ENCODE measurements at places on chromosomes 4 and X.

DNA sequence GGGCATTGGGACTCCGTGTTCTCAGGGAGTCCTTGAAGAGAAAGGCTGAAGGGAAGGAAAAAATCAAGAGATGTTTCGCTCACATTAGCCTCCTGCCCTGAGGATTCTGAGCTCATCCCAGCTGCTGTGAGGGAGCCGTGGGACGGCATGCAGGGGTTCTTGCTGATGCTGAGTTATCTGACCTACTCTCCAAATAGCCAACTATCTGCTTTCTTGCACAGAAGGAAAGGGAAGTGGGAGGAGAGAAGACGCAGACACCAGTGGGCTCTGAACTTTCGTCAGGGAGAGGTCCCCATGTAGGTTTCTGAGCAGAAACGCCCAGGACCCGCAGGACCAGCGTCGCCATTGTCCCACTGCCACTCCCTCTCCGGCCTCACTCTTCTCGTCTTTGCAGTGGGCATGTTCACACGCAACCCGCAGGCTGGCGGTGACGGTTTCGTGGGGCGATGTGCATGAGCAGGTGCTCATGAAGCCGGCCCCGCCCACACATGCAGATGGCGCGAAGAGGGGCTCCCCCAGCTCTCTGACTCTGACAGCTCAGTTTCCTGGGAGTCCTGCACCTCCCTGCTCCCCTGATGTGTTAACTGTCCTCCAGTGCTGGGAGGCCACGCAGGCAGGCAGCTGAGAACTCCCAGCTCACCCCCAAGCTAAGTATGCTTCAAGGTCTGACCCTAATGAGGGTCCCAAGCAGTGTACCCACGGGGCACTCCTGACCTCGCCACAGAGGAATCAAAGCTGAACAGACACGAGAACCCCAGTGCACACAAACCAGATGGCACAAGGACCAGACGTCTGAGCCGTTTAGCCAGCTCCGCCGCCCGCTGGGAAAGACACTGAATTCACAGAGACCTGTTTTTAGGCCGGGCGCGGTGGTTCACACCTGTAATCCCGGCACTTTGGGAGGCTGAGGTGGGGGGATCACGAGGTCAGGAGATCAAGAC, 13.6 kb upstream of the ABLIM2 start:
- no peak for DNase-seq

DNA sequence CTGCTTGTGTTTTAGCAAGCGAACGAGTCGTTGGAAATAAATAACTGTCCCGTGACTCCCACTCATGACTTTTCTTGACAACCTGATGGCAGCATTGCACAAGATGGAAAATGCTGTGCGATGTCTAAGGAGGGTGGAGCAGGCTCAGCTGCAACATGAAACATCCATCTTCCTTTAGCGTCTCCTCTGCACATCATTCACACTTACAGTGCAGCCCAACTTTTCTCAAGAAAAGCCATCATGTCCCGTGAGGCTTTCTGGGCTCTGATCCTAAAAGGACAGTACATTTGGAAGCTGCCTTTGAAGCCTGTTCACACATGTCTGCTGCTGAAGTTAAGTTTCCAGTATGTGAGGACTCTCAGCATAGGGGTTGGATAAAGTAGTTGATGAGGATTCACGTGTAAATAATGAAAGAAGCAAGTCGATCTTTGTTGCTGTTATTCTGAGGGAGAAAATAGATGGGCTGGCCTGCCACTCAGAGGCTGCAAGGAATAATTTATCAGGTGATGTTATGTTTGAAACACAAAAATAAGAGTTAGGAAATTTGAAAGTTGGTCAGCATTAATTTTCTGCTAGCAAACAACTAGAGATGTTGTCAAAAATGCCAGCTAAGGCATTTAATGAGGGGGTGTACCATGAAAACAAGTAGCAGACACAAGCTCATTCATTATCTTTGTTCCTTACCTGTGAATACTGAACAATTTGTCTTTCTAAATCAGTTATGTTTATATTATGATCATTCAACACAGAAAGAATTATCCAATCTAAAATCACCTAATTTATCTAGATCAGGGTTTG, 328.7 kb upstream of the ZFP42 start:
- no peak for DNase-seq

DNA sequence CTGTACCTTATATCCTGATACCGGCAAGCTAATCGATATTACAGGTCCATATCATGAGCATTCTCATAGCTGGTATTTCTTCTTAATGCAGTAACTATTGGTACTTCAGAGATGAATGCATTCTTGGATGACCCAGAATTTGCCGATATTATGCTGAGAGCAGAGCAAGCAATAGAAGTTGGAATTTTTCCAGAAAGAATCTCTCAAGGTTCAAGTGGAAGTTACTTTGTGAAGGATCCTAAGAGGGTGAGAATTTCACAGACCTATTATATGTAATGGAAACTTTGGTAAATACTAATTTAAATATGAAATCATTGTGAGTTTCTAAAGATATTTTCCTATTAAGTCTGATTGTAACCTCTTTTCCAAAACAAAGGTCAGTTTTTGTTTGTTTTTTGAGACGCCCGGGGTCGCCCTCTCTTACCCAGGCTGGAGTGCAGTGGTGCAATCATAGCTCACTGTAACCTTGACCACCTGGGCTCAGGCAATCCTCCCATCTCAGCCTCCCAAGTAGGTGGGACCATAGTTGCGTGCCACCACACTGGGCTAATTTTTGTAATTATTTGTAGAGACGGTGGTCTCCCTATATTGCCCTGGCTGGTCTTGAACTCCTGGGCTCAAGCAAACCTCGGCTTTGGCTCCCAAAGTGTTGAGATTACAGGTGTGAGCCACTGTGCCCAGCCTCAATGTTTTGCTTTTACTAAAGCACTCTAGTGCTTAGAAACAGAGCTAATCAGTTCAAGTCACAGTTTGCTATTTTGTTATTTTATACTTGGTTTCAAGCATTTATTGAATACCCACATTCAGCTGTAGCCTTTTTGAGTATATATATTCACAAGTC, 18.6 kb downstream of the PI4K2B start:
- DNase-seq = no peak

- DNase-seq = no peak
These were observed 4.2 kb downstream of the LNX1 start for GRCh38 chr4:53587135-53587534.

GRCh38 chr4:149794352-149794751, 21.3 kb downstream of the IQCM start:
- no peak for DNase-seq

DNA sequence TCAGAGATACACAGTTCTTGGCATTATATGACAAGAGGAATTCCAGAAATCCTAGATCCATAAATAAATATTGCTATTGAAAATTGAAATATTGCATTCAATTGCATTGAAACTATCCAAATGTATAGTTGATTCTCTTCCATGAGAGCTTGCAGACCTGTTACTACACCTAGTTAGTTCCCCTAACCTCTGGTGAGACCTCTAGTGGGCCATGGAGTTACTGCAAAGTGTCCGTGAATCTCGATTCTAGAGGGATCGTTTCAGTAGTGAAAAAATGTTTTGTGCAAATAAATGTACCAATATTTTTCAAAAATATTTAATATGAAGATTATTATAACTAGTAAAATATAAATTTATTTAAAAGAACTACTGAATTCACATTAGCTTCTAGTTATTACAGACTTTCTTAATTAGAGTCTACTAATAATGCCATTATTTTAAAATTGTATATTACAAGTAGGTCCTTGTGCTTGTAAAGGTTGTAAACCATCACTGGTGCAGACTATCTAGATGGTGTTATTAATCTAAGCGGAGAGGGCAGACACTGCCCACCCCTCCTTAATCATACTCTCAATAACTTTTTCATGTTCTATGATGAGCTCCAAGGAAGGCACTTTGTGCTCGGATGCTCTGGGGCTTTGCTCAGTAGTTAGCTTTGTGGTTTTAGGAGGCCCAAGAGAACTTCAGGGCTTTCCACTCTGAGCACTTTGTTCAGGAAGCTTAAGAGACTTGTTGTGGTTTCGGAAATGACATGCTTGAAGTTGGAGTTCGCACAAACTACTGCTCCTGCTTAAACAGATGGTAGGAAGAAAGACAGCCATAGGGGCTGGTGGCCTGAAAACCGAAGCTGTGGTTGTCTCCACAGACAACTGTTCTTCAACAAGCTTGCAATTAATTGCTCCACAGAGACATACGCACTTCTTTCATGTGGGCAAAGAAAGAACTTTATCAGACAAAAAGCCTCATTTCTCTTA, 42.8 kb downstream of the IL21 start:
- no peak for DNase-seq

DNA sequence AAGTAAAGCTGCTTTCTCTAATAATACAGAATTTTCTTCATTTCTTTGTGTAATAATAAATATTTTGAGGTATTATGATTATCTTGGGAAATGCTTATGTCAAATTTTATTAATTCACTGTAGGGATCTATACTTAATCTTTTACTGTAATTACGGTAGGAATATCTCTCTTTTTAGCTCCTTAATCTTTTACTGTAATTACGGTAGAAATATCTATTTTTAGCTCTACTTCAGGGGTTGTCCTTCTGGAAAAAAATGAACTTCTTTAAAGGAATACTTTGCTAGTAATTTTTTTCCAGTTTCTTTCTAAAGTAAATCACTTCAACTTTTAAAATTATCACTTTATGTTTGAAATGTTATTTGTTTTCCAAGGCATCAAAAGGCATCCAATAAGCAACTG, 2229.4 kb upstream of the AGA start:
- no peak for DNase-seq

DNA sequence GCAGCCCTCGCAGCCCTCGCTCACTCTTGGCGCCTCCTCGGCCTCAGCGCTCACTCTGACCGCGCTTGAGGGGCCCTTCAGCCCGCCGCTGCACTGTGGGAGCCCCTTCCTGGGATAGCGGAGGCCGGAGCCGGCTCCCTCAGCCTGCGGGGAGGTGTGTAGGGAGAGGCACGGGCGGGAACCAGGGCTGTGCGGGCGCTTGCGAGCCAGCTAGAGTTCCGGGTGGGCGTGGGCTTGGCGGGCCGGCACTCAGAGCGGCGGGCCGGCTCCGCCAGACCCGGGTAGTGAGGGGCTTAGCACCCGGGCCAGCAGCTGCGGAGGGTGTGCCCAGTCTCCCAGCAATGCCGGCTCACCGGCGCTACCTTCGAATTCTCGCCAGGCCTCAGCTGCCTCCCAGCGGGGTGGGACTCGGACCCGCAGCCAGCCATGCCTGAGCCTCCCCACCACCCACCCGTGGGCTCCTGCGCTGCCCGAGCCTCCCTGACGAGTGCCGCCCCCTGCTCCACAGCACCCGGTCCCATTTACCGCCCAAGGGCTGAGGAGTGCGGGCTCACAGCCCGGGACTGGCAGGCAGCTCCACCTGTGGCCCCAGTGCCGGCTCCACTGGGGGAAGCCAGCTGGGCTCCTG, 1.4 kb upstream of the AADAT start:
- DNase-seq = no peak

GRCh38 chr4:35760807-35761206, 483.5 kb downstream of the ARAP2 start:
- no peak for DNase-seq

GRCh38 chr4:88610771-88611170, 18.5 kb downstream of the HERC3 start:
- DNase-seq = no peak

- DNase-seq = no peak
These were observed 408.2 kb upstream of the NR3C2 start for GRCh38 chr4:148850257-148850995.

DNA sequence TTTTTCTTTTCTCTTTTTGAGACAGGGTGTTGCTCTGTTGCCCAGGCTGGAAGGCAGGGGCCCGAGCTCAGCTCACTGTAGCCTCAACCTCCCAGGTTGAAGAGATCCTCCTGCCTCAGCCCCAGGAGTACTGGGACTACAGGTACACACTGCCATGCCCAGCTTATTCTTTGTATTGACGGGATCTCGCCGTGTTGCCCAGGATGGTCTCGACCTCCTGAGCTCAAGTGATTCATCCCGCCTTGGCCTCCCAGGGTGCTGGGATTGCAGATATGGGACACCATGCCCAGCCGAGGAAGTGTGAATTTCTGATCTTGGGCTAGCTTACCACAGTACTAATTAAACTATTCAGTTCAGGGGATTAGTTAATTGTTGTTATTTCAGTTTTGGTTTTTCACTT, 28.6 kb upstream of the FAM193A start:
- no peak for DNase-seq

DNA sequence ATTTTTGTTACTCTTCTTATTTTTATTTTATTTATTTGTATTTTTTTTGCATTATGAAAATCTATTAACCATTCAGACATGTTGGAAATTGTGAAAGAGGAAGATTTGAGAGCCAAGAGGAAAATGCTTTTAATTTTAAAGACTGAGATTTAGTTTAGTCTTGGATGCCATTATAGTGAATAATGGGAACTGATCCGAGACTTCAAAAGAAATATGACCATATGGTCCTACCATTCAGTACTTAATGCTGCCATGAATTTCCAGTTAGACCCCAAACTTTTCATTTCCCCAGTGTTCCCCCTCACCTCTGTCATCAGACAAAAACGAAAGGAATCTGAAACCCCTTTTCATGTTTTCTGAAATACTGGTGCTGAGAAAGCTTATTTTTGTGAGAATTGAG, 95.5 kb downstream of the TENM3 start:
- DNase-seq = no peak

GRCh38 chrX:129347291-129347690, 176.0 kb downstream of the SMARCA1 start:
- DNase-seq = no peak

DNA sequence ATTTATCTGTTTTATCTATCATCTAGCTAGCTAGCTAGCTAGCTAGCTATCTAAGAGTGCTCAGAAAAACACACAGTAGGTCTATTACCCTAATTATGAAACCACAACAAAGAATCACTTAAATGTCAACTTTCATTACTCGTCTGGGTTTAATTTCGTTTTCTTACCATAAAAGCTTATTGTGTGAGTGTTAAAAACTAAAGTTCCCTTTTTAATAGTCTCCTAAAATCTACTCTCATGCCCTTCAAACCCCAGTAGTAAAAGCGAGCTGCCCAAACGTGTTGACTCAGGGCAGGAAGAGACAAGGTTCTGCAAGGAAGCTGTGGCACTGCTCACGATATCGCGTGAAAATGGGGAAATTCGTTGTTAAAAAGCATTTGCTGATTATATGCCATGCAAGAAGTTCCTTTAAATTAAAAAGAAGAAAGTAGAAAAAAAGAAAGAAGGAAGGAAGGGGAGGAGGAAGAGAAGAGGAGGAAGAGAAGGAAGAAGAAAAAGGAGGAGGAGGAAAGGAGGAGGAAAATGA, 595 bp downstream of the MBNL3 start:
- DNase-seq = no peak

GRCh38 chr4:80705311-80705710, 325.2 kb upstream of the BMP3 start:
- DNase-seq = no peak
